ENCODE measurements at places on chromosomes 6 and 20.

- DNase-seq: no peak
These were observed 1.4 kb upstream of the LIN28B start for GRCh38 chr6:104955491-104955890.

DNA sequence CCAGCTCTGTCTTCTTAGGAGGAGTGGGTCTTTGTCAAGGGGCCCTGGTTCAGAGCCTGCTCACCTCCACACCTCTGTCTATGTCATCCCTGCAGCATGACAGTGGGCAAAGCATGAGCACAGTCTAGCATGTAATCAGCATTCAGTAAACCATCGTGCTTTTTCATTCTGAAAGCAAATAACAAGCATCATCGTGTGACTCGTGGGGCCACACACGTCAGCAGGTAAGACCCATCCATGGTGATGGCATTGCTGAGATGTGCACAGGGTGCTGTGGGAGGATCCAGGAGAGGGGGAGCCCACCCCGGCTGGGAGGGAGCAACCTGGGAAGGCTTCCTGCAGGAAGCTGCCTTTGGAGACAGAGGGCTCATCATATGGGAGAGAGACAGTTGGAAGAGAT lies 106.7 kb downstream of the TMEM242 start:
- DNase-seq: no peak

- no peak for DNase-seq
These were observed 57.3 kb upstream of the LAMP5 start for GRCh38 chr20:9457136-9457535.

DNA sequence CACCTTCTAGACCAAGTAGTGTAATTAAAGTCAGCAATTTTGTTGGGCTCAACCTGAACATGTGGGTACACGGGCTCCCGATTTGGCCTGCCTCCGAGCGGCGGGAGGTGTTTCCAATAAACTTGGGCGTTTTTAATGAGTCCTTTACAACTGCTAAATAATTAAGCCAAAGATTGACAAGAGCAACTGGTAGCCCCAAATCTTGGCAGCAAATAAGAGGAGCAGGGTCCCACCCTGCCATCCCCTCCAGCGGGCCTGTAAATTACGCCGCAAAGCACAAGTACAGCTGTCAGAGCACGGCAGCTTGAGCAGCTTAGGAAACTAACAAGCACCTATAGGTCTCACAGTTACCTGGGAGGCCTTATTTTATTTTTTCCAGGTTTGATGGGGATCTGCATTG lies 217.1 kb downstream of the BMP7 start:
- no peak for DNase-seq

DNA sequence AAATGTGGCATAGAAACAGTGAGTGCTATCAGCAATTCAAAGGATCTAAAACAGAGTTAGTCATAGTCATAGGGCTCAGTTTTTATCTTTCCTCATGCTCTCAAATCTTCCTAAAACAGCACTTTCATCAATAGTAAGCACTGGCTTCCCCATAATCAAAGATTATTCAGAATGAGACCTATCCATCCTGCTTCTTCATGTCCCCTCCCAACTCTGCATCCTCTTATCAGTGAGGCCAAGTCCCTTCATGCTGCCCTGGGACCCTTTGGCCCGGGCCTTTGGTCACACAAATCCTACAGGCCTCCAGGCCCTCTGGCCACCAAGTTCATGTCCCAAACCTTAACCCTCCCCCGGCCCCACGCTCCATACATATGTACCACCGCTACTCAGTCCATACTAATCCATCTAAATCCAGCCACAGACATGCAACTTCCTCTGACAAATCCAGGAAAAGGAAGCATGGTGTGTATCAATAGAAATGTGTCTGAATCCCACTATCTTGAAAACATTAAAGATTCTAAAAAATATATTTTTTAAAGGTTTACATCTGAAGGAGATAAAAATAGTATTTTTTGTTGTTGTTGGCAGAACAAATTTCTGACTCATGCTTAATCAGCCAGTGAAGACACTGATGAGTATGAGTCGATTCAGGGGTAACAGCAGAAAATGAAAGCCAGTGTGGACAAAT lies 143.5 kb downstream of the PDE7B start:
- no peak for DNase-seq

- DNase-seq: no peak
These were observed 456.5 kb downstream of the UTRN start for GRCh38 chr6:144741659-144742058.

All from neuronal stem cell (in vitro differentiated cells).